ENCODE measurements at places on chromosomes 5 and 9.

DNA sequence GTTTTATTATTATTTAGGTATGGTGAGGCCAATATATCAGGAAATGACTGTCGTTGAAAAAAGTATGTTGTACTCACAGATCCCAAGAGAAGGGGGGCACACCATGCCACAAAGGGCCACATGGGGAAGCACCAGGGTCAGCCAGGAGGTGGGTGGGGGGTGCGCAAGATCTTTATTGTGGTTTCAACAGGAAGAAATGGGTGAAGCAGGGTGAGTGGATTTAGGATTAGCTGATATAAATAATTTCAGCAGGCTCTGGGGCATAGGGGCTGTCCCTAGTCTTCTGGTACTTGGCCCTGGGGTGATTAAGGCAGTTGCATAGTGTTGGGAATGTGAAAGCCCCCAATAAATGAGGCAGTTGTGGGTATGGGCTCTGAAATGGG lies 8.6 kb downstream of the PDCD1LG2 start:
- DNase-seq, result no peak

DNA sequence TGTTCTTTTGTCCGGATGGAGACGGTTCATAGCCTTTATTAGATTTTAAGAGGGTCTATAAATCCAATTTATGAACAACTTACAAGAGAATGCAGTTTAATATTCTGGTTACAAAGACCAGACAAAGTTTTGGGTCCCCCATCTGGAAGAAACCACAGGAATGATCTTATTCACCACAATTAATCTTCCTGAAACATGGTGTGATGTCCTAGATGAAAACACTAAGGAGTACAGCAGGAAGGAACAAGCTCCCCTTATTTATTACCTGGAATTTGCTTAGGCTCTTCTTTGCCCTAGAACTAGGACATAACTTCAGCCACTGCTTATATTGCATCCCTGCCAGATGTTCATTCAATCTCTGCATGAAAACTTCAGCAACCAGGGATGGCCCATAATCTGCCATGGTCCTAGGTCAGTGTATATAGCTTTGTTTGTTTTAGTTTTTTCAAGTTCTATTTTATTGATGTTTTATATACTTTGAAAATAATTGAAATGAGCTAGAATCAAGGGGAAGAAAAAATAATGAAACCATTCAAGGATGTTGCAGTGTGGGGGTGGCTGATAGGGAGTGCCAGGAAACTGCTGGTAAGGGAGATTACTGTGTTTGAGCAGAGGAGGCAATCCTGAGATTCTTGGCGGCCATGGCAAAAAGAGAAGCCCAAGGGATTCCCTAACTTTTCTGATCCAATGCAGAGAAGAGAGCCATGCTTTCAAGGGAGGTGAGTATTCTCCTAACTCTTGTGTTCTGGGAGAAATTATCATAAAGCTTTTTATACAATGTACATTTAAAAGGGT lies 16.8 kb downstream of the TXNDC8 start:
- no peak for DNase-seq

DNA sequence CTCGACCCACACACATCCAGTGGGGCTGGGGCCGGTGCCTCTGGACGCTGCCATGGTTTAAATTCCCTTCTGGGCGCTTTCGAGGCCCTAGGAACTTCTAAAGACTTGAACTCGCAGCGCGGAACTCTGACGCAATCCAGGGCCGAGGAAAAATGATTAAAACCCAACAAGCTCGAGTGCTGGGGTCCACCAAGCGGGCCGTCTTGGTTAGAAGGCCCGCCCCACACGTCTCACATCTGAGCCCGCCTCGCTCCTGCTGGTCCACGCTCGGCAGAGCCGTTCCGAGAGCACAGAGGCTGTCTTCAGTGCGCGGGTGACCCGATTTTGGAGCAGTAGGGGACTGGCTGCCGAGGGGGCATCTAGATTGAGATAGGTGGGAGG lies 1.5 kb downstream of the CRHBP start:
- no peak for DNase-seq

DNA sequence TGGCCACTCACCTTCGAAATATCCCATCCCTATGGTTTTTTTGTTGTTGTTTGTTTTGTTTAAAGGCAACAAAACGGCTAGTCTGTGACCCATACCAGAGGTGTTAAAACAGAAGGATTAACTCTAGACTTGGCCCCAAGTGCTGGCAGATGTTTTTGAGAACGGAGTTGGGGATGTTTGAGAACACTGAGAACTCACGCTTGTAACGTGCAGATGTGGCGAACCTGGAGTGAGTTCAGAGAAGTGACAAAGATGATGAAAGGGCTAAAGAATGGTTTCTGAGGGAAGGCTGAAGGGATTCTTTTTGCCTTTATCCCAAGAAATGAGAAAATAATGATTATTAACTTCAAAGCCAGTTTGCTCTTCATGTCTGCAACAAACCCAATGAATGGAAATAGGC lies 286.5 kb downstream of the ZNF608 start:
- DNase-seq, result no peak

DNA sequence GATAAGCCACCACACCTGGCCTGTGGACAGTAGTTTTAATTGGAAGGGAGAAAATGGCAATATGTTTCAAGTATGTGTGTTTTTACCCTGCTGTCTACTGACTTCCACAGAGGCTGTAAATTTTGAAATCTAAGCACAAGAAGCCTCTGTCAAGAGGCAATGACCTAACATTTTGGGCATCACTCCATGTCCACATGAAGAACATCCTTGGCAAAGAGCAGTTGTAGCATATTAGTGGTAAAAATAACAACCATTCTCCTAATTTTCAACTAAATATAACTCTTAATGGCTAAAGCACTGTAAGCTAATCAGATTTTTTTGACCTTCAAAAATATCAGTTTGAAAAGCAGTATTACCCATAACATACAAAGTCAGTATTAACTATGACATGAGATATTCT lies 100.3 kb upstream of the APC start:
- no peak for DNase-seq

GRCh38 chr9:97981846-97982682 lies 1.1 kb upstream of the ANP32B start:
- no peak for DNase-seq

DNA sequence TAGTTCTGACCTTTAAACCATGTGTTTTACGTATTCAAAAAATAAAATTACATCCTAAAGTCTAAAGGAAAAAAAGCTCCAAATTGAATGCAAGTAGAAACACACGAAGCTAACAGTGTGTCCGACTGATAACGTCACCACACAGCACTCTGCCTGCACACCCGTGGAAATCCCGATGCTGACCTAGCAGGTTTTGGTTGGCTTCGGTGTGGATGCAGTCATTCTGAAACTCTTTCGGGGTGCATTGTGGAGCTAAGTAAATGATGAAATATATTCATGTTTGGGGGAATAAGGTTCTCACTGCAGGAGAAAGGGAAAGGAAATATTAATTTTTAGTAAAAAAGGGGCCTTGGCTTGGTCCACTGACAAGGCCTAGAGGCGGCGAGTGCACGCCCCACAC lies 2.0 kb downstream of the RASGEF1C start:
- no peak for DNase-seq

DNA sequence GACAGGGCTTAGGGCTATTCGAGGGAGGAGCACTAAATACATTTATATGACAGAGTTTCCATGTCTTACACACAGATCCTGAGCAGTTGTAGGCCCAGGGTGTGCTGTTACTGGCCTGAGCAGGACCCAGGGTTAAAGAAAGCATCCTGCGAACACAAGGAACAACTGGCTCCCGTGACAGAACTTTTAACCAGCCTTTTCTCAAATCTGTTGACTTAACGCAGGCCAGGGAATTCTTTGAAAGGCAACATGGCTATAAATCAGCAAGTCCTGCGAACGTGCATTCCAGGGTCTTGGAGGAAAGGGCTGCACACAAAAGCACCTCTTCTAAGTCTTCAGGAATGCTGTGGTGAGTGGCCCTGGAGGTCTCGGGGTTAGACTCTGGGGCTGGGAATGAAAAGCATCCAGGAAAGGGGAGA lies 45.2 kb upstream of the ANKRD55 start:
- no peak for DNase-seq

GRCh38 chr5:127009784-127010183 lies 20.6 kb downstream of the MARCHF3 start:
- no peak for DNase-seq

DNA sequence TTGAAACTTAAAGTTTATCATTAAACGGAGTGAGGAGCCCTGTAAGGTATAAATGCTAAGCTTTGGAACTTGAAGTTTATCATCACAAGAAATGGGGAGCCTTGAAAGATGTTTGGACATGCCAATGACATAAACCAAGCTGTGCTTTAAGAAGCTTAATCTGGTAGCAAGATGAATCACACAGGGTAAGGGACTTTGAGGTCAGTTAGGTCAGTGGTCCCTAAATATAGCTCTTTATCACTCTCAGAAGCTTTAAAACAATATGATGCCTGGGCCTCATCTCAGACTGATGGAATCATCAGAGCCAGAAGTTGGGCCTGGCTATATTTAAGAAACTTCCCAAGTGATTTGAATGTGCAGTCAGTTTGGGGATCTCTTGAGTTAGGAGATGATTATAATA lies 85.7 kb downstream of the TNC start:
- DNase-seq, result no peak

DNA sequence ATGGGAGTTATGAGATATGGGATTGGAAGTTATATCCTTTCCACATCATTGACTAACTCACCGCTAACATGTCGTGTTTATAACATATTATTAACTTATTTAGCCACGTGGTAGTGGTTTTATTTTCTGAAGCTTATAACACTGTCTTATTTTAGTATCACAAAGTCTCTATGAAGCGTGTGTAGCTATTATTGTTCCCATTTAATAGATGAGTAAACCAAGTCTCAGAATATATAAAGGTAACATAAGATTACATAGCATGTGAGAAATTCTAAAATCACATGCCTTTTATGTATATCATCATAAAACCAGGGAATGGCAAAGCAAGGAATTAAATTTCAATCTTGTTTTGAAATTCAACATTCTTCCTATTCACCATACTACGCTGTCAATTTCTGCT lies 15.3 kb downstream of the AP3B1 start:
- no peak for DNase-seq
